Activated CD8-positive, alpha-beta memory T cell treated with anti-CD3 and anti-CD28 coated beads, Interleukin-2, amount 10 ng/mL, durations not matched to agents 7 days and 5 days (primary cell): ENCODE measurements at places on chromosomes 7 and 10.

- no peak for DNase-seq
Measured at GRCh38 chr7:35359423-35359822, 105.5 kb upstream of the TBX20 start.

DNA sequence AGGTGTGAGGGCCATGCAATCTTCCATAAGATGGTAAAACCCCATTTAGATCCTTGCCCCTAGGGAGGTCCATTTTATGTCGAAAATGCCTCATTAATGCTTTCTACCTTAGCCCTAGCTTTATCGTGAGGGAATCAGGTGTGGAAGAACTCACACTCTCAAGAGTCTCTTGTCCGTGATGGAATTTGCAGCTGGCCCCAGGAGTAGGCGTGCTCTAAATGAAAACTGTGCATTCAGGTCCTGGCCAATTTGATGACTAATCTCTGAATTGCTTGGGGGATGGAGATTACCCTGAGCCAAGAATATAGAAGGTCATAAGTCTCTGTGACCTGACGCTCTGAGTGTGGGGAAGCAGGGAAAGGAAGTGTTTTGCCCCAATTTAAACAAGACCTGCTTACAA is 6.6 kb downstream of the C10orf90 start:
- DNase-seq: no peak

DNA sequence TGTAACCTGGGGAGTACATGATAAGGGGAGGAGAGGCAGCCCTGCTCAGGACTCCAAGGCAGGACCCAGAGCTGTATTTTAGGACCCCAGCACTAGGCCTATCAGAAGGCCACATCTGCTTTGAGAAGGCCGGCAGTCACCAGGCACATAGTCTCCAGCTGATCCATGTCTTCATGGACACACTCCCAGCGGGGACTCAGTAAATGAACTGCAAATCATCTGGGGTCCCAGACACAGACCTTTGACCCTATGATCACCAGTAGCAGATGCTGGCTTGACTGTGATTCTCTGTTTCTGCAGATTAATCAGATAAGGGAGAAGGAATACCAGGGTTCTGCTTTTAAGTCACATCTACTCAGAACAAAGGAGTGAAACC is 341.4 kb upstream of the PODXL start:
- no peak for DNase-seq

GRCh38 chr10:99393036-99393435 is 37.4 kb downstream of the GOT1 start:
- no peak for DNase-seq

GRCh38 chr7:140673063-140673773 is 473 bp downstream of the ADCK2 start:
- DNase-seq: peak; percentile 70

DNA sequence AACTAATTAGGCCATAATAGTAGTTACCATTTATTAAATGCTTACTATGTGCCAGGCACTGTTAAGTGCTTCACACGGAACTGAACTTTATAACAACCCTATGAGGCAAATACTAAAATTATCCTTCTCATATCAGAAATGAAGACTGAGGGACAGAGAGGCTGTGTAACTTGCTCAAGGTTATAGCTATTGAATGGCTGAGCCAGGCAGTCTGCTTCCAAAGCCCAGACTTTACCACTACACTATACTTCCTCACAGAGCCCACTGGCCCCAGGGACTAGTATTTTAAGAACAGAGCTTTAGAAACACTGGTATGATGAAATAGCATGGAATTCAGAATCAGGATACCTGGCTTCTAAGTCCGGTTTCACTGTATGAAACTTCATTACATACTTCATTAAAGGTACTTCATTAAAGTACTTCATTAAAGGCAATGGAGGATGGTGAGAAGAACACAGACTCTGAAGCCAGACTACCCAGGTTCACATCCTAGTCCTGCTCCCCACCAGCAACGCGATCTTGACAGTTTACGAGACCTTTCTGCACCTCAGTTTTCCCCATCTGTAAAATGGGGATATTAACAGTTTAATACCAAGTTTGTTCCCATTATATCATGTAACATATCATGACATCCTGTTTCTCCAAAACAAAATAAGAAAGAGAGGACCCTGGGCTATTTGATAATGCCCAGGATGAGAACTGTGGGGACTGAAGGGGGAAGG is 19.6 kb downstream of the ANXA11 start:
- DNase-seq: no peak

GRCh38 chr7:2645274-2645868 is 13.6 kb downstream of the TTYH3 start:
- peak; percentile 87 for DNase-seq

DNA sequence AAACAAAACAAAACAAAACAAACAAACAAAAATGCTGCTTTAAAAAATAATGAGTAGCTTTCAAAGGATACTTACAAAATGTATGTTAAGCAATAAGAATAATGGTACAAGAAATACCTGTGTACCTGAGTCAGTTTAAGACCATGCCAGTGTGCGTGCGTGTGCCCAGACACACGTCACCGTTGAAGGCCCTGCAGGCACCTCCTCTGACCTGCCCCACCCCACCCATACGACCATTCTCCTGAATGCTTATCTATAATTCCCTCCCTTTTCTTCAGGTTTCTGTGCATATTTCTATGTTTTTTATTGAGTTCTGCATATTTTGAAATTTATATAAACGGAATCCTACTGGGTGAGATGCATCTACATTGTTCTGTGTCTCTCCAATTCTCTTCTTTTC is 374.2 kb upstream of the KLF6 start:
- DNase-seq: no peak

GRCh38 chr7:75756991-75757676 is 14.9 kb downstream of the CCL26 start:
- DNase-seq: no peak

- no peak for DNase-seq
Measured at GRCh38 chr10:49620286-49620810, 6.5 kb downstream of the CHAT start.

- no peak for DNase-seq
Measured at GRCh38 chr10:42755028-42755451, 27.6 kb upstream of the BMS1 start.

DNA sequence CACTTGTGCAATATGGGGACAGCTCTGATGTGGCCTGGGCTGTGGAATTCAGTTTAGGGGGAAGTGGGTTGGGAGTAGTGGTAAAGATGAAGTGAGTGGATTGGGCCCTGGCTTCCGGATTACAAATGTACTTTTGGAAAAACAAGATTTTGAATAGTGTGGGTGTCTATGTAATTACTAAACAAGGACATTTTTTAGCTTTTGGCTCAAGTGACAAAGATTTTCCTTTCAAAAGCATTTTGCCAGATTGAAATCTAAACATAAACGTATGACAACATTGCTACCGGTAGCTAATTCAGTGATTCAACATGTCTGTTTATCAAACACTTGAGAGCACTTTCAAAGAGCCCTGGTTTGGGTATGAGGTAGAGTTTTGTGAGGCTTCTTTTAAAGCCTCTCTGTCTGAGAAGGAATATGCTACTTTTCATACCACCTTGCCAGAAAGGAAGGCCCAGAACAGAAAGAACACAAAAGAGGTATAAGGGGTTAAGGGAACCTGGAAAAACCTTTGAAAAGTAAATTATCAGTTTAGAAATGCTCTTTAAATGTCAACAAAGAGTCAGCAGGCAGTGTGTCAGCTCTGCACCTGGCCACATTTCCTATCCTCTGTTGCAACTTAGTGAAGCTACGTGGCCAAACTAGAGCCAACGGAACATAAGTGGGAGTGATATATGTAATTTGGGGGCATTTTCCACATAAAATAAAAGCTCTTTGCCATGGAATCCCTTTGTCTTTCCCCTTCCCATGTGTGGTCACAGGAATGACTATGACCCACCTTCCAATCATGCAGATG is 516.1 kb downstream of the NRG3 start:
- no peak for DNase-seq

DNA sequence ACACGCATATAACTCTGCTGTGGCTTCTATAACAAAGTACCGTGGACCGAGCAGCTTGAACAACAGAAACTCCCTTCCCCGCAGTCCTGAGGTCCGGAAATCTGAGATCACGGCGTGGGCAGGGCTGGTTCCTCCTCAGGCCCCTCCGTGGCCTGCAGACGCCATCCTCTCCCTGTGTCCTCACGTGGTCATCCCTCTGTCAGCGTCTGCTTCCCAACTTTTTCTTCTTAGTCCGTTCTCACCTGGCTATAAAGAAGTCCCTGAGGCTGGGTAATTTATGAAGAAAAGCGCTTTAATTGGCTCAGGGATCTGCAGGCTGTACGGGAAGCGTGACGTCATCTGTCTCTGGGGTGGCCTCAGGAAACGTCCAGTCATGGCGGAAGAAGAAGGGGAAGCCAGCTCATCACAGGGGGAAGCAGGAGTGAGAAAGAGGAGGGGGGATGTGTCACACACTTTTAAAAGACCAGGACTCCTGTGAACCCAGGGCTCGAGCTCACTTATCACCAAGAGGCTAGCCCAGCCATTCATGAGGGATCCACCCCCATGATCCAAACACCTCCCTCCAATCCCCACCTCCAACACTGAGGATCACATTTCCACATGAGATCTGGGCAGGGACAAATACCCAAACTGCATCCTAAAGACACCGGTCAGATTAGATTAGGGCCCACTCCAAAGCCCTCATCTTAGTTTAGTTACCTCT is 91.2 kb upstream of the INSIG1 start:
- peak; percentile 89 for DNase-seq

- DNase-seq: no peak
Measured at GRCh38 chr7:2735744-2736143, 47.7 kb downstream of the AMZ1 start.

DNA sequence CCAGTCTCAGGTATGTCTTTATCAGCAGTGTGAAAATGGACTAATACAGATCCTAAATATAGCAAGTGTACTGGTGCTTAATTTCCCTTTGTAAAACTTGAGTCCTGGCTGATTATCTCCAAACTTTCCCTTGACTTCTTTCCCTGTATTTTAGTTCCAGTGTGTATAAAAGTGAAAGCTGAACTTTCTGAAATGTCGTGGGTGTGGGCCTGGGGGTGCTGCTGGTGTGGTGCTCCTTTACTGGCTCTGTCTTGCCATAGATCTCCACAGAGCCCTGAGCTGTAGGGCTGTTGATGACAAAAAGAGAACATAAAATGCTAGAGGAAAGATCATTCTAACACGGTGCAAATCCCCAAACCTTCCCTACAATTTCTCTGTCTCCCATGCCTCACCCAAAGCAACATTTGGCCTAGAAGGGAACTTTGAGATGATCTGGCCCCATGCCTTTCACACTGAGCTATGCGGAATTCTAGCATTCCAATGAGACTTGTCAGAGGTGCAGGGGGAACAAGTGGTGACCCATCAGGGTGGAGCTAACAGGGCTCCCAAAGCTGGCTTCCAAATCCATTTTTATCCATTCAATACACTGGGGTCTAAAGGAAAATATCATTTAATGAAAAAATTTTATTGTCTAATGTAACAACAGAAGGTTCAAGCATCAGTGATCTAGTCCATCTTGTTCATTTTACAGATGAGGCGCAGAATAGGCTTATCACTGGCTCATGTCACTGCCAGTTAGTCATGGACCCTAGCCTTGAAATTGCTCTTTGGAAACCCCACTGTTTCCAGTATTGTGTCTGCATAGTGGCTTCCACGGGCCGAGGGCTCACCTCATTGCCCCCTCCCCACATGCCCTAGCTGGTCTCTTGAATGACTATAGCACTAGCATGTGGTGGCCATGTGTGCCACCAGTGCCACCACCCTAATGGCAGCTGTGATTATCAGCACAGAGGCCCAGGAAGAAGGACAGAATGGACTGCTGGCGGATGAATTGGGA is 1000.9 kb downstream of the LRMDA start:
- no peak for DNase-seq

DNA sequence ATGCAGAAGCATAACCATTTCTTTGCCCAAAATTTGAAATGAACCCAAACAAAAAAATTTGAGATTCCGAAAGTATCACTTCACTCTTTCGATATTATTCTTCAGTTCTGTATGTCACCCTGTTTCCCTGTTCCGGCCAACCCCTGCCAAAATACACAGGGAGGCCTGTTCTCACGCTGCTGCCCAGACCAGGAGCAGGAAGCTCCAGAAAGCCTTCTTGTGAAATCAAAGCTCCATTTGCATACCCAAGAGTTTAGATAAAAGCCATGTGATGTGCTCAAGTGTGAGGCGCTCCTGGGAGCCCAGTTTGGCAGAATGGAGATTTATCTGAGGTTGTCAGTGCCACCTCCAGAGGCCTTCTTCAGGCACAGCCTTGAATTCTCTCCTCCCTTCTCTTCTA is 236.2 kb downstream of the FGFR2 start:
- no peak for DNase-seq

- no peak for DNase-seq
Measured at GRCh38 chr10:63313066-63313717, 152.6 kb downstream of the JMJD1C start.

- DNase-seq: no peak
Measured at GRCh38 chr10:123718544-123719060, 52.4 kb downstream of the GPR26 start.

DNA sequence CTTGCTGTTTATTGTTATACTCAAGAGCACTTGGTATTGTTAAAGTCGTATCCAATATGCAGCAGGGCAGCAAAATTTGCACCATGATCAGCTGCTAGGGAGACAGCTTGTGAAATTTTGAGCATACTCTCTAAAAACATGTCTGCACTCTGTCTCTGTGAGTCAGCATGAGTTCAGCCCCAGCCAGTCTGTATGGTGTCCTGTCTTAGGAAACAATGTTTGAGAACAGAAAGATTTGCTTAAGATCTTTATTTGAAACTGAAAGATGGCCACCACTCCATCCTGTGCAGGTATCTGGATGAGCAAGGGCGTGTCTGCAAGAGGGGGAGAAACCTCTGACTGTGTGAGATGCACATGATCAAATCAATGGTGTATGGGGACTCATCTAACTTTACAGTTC is 97.1 kb downstream of the GNAI1 start:
- no peak for DNase-seq

- DNase-seq: no peak
Measured at GRCh38 chr7:65302883-65303282, 70.8 kb upstream of the ZNF92 start.

- no peak for DNase-seq
Measured at GRCh38 chr10:129233351-129234148, 233.5 kb upstream of the MGMT start.

GRCh38 chr10:31897506-31897905 is 31.1 kb downstream of the ARHGAP12 start:
- no peak for DNase-seq

DNA sequence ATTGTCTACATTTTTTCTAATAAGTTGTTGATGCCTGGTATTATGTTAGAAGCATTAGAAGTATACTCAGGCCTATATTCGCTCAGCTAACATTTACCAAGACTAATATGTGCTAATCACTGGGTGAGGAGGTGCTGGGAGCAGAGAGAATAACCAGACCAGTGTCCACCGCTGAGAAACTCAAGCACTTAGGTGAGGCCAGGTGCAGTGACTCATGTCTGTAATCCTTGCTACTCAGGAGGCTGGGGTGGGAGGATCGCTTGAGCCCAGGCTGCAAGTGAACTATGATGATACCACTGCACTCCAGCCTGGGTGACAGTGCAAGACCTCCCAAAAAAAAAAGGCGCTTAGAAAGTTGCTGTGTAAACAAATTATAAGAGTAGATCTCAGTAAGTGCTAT is 182.2 kb upstream of the AOAH start:
- no peak for DNase-seq

- DNase-seq: no peak
Measured at GRCh38 chr7:48806731-48807130, 117.6 kb upstream of the CDC14C start.

- DNase-seq: no peak
Measured at GRCh38 chr10:2754943-2755342, 312.4 kb upstream of the PFKP start.
